ENCODE measurements at places on chromosomes 6 and 20.

DNA sequence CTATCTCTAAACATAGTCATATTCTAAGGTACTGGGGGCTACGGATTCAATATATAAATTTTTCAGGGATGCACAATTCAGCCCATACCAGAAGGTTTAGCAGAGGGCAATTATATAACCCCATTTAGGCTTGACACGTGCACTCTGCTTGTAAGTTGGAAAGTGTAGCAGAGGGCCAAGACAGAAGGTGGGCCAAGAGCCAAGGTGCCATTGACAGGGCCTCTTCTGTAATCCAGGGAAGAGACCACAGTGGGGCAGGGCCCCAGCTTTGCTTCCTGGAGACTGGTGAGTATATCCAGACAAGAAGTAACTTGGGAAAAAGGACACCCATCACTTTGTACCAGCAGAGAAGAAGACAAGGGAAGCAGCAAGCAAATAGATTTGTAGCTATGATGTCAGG lies 672.4 kb upstream of the MARCKS start:
- no peak for DNase-seq

GRCh38 chr6:105981002-105981887 lies 104.9 kb upstream of the PRDM1 start:
- DNase-seq, result no peak

- DNase-seq, result no peak
These were observed 146.5 kb upstream of the ZNF217 start for GRCh38 chr20:53739799-53740785.

- DNase-seq, result peak; percentile 40
These were observed 1.0 kb upstream of the KIF13A start for GRCh38 chr6:17988422-17988944.

DNA sequence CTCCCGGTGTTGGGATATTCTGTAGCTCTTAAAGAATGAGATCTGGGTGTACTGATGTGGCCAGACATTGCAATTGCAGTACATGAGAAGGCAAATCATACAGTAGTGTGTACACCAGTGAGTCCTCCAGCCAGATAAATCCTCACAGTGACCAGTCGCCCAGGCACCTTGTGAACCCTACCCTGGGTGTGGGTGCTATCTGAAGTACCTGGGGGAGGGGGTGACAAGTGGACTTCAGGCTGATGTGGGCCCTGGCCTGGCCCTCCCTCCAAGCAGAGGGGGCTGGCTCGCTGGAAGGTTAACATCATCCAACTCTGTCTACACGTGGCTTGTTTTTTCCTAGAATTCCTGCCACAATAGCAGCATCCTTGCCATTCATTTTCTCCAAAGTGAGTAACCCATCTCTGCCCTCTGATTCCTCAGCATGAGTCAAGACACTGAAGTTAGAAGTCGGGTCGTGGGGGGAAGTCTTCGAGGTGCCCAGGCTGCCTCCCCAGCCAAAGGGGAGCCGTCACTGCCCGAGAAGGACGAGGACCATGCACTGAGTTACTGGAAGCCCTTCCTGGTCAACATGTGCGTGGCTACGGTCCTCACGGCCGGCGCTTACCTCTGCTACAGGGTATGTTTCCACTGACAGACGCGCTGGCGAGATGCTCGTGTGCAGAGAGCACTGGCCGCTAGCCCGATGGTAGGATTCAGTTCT lies 70.8 kb downstream of the PTPN1 start:
- no peak for DNase-seq

DNA sequence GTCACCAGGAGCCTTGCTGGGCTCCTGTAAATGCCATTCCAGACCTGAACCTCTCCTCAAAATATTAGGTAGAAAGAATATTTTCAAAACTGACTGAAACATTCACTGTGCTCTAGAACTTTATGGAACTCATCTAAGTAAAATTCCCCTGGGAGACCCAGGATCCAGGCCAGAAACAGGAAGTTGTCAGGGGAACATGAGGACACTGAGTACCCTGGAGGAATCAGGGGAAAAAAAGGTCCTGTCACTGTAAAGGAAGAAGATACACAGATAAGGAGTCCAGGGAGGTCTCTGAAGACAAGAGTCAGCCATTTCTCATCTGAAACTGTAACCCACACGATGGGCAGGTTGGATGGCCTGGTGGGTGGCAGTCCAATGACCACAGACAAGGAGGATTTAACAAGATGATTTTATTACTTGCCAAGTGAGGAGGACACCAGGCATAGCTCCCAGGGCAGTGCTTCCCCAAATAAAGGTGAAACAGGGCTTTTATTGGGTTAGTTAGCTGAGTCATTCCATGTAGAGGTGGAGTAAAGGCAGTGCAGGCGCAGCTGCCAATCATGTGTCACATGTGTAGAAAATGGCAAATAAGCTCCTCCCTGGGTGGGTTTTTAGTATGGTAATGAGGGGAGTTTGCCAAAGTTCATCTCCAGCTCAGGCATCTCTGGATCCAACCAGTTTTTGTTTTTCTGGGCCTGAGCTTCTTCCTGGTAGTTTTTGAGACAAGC lies 138.5 kb downstream of the RCAN2 start:
- DNase-seq, result no peak

GRCh38 chr20:37383229-37383989 lies 37.5 kb downstream of the SRC start:
- DNase-seq, result no peak

DNA sequence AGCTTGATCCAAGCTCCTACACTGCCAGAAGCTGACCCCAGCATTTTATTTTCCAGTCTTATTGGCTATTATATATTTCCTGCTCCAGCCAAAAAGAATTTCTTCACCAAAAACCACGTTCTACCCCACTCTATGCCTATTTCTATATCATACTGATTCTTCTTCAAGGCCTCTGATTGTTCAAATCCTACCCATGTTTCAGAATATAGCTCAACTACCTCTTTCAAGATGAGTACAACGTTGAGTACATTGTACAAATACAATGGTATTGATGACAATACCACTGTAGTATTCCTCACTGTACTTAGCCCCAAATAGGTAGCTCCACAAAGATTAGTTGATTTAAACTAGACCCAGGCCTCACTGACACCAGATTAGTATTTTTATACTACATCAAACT lies 31.0 kb downstream of the ASCC3 start:
- no peak for DNase-seq

GRCh38 chr20:62814060-62814708 lies 2.7 kb upstream of the COL9A3 start:
- DNase-seq, result no peak

DNA sequence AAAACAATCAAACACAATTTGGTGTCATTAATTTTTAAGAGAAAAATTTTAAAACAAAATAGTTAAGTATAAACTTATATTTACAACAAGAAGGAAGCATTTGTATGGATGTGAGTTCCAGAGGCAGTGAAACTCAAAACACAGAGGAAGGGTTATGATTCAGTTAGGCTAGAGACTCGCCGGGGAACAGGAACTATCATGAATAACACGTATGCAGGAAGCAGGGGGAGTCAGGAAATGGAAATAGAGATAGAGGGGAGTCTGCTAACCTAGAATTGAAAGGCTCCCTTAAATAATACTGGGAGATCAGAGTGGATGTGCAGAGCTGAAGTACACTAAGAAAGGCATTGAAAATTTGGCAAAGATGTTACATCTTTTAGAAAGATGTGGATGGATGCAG lies 14.2 kb upstream of the HLA-DRB1 start:
- DNase-seq, result no peak

GRCh38 chr6:88662163-88662580 lies 301.2 kb downstream of the RNGTT start:
- no peak for DNase-seq

DNA sequence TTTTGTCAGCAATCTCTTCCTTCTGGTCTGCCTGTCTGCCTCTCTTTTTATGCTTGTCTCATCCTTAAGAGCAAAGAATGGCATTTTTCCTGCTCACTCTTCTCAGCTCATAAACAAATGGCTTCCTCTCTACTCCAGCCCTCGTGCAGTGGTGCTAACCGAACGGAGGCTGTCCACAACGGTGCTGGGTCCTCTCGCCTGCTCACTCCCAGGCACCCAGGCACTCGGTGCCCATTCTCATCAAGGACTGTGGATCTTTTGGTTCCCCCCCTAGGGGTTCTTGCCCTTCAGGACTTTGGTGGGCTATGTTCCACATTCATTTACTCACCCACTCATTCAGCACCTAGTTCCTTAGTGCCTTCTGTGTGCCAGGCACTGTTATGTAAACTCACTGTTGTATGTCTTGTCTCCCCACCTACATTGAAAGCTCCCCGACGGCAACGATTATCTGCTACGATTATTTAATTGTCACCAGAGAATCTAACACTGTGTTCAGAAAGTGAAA lies 113.9 kb downstream of the FYN start:
- DNase-seq, result no peak

- DNase-seq, result no peak
These were observed 26.1 kb downstream of the POPDC3 start for GRCh38 chr6:105153676-105154075.

DNA sequence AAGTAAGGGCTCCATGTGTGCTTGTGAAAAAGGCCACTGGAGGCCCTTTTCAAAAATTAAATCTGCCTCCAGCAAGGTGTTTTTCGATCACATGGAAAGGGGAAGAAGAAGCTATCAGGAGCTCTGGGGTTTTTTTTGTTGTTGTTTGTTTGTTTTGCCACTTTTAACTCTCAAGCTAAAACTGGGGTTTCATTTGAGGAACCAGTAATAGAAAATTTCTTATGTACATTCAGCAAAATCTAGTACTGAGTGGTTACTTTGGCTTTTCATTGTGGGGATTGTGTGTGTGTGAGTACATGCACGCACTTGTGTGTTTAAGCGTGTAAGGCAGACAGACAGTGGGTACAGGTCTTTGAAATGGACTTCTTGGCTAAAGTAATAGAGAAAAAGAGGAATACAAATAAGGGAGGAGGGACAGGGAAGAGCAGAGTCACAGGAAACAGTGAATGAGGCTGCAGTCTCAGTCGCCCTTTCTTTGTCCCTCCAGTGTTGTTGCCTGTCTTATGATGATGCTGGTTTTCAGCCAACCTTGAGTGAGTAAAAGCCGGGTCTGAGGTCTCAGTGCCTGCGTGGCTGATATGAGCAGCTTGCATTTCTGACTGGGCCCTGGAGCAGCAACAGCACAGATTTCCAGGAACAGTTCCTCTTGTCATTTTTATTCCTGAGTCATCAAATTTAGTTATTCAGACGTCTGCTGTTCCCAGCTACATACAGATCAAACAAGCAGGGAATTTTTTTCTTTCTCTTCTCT lies 26.2 kb downstream of the SLC16A10 start:
- no peak for DNase-seq

GRCh38 chr20:62838128-62838891 lies 21.5 kb downstream of the COL9A3 start:
- peak; percentile 59 for DNase-seq

DNA sequence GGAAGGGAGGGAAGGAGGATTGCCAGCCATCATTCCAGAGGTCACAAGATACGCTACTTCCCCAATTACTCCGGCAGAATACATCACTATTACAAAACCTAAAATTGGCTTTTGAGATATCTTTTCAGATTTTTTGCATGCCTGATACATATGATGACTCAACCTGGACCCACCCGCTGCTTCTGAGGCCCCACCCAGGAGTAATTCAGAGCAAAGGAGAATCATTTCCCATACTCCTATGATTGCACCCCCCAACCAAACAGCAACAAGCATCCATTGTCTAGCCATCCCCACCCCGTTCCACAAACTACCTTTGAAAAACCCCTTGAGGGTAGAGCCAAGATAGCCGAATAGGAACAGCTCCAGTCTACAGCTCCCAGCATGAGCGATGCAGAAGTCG lies 163.5 kb upstream of the GJE1 start:
- DNase-seq, result no peak

DNA sequence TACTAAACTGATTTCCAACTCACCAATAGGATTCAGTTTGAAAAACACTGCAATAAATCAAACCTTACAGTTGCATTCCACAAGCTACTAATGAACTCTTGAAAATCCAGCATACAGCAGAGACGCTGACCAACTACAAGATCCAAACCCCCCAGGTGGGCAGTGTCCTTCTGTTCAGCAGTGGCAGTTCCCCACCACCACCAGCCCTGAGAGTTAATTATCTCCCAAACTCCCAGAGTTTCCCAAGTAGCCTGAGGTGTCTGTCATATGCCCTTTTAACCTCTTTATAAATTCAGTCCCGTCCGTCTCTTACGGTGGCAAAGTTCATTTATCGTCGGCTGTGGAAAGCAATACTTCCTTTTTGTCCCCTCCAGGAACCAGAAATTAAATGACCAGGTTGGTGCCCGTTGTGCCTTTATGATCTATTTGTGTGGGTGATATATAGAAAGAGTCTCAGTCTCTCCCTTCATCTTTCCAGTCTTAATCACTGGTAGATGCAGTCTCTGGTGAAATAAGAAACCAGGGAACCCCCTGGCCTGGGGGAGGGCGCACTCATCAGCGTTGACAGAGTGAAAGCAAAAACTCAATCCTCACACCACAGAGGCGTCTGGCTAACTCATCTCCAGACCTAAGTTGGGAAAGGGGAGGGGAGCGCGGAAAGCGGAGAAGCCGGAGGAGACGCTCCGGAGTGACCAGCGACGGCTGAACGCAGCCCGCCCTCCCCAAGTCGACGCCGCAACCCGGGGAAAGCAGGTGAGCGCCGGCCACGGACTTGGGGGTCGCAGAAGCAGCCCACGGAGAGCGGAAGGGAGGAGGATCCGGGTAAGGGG lies 717 bp downstream of the MRPL14 start:
- peak; percentile 31 for DNase-seq

DNA sequence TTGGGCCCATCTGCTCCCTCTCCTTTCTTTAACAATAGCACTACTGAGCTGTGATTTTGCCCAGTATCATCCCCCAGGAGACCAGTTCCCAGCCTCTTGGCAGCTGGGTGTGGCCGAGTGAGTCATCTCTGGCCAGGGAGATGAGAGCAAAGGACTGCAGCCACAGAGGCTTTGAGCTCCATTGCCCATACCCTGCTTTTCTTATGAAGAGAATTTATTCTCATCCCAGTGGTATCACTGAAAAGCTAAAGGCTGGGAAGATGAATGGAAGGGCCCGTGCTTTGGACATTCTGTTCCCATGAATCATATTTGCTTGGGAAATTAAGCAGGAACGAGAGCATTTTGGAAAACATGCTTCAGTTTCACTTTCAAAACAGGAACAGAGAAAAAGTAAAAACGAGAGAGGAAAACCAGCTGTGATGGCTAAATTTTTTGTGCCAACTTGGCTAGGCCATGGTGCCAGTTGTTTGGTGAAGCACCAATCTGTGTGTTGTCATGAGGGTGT lies 14.9 kb downstream of the CST3 start:
- DNase-seq, result no peak

- DNase-seq, result no peak
These were observed 26.6 kb downstream of the NSFL1C start for GRCh38 chr20:1440024-1440423.

DNA sequence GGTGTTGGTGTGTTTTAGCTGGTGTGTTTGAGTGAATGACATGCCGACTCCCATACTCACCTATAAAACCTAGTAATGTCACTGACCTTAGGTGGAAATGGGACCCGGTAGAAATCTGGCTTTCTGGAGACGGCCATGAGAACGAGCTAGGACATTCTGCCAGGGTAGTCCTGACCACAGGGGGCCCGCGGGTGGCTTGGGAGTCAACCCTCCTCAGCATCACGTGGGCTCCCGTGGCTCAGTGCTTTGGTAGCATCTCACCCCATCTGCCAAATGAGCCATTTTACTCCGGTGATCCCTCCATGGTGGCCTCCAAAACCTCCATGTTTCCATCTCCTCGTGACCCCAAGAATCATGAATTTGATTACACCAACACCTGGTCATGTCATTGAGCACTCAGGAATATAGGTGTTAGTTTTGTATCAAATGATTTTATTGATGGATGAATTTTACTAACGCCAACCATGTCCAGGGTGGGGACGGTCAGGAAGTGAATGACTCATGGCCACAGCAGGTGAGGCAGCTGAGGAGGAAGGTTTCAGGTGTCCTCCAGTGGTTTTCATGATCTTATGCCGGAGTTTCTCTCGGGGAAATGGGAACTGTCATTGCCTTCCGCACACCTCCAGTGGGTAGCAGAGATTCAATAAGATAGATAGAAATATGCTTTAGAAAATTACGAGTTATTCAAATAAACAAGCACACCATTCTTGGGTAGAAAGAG lies 195.0 kb downstream of the SYNDIG1 start:
- no peak for DNase-seq

Measured in NCI-H774 (cell line).